Transverse colon (tissue), 4 donors: ENCODE measurements at places on chromosomes 13 and 19.

GRCh38 chr13:84238381-84238780, 356.1 kb upstream of the SLITRK1 start:
- DNase-seq: no peak

- no peak for DNase-seq
Observed at GRCh38 chr13:98749501-98749900, 3.0 kb downstream of the SLC15A1 start.

DNA sequence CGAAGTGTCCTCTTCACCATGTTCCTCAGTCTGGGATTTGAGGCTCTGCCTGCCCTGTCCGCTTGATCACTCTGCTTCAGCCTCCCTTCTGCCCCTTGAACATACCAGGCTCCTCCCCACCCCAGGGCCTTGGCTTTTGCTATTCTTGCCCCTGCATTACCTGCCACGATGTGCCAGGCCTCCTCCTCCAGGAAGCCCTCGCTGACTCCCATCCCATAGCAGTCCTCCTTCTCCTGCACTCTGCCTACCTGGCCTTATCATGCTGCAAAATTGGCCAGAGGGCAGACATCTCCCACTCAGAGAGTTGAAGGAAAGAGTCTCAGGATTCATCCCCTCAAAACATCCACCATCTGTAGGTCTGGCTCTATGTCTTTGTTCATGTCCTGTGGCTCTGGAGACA, 2.2 kb downstream of the YJEFN3 start:
- DNase-seq: no peak

DNA sequence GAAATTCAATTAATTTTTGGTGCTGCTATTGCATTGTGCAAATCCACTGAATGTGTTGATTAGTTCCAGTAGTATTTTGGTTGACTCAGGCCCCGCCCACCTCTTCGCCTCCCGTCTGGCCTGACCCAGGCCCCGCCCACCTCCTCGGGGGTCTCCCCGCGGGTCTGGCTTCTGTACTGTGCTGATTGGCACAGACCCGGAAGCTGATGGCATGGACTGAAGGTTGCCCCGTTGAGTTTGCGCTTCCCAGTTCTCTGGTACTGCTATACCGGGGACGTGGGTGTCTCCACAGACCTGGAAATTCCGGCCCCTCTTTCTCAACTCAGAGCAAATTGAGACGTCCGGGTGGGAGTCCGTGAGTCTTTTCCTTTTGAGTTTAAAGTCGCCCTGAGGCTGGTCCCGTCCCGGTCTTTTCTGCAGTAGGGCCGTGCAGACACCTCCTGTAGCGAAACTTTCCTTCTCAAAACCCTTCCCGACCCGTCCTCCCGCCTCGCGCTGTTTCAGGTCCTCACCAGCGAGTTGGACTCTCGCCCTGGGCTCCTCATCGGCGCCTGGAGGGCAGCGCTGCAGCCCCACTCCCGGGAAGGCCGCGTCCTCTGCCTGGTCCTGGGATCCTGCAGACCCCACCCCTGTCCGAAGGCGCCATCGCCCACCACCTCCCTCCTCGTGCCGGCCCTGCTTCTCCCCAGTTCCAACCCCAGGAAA, 14.8 kb downstream of the ZNF701 start:
- no peak for DNase-seq

DNA sequence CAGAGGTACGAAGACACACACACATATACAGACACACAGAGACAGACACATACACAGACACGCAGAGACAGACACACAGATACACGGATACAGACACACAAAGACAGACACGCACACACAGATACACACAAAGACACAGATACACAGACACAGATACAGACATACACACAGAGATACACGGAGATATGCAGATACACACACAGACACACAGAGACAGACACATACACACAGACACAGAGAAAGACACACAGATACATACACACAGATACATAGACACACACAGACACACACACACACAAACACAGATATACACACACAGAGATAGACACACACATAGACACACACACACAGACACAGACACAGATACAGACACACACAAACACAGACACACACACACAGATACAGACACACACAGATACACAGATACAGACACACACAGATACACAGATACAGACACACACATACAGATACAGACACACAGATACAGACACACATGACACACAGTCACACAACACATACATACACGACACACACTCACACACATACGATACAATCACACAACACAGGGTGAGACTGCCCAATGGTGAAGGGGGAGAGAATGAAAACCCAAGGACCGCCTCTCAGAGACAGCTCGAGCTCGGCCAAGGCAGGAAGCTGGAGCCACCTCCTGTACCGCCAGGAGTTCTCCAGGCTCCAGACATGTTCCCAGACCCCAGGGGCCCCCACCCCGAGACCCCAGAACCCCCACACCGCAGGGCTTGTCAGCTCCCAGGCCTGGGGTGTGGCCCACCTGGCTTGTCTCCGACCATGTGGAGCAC, 8.8 kb upstream of the CCER2 start:
- DNase-seq: no peak

- no peak for DNase-seq
Observed at GRCh38 chr13:47433461-47434005, 536.7 kb upstream of the HTR2A start.

DNA sequence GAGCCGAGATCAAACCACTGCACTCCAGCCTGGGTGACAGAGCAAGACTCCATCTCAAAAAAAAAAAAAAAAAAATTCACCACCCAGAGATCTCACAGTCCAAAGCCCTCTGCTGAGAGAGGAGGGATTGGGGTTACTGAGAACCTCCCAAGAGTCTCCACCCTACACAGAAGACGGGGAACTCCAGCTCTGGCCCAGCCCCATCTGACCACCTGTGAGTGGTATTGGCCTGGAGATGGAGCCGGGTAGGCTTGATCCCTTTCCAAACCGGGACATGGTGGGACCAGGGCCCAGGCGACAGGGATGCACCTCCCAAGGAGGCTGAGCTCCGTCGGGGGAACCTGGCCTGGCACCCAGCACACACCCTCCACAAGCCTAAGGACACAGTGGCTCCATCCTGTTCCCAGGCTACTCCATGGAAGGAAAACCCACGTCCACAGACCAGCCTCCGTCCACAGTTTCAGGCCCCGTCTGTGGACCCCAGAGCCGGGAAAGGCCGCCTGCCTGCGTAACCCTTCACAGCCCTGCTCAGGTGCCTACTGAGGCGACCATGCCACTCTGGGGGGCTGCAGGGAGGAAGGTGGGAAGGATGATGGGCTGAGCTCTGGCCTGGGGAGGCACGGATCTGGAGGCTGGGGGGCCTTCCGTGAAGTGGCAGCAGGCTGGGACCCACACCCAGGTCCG, 1.8 kb downstream of the TMEM259 start:
- no peak for DNase-seq

GRCh38 chr19:1206150-1206863, 729 bp downstream of the STK11 start:
- DNase-seq: no peak

- no peak for DNase-seq
Observed at GRCh38 chr19:31940396-31940795, 405.0 kb upstream of the ZNF507 start.

DNA sequence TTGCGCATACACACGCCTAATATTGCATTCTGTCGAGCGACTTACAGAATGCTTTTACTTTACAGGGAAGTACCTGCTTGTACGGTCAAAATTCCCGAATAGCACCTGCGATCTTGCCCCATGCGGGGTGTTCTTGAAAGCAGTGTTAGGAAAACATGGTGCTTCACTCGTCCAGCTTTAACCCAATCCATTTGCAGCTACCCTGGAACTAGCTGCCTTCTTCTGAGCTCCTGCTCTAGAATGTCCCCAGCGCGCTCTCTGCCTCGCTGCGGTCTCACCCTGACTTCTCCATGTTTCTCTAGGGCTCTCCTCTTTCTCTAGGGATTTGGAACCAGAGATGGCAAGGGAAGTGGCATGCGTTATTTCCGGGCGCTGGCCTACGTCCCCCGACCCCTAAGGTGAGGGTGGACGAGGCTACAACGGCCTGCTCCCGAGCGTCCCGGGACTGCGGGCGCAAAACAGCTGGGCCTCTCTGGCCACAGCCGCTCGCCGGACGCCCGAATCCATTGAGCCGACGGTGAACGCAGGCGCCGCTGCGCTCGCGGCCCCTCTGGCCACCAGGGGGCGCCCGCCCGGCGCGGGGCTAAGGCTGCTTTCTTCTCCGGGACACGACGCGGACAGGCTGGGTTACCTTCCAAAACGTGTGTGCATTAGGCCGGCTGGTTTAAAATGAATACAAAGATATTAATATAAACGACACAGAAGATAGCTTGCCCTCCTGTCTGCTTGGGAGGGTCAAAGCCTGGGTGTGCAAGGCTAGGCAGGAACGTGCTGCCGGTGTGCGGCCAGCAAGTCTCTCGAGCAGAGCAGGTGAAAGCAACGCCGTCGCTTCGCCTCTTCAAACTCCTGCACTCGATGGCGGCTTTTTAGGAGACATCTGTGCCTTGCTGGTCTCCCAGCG, 1.8 kb upstream of the SPRY2 start:
- DNase-seq: peak; percentile 87

GRCh38 chr13:95185311-95185710, 115.9 kb downstream of the ABCC4 start:
- DNase-seq: no peak

GRCh38 chr19:51375504-51376221, 3.2 kb upstream of the NKG7 start:
- no peak for DNase-seq

DNA sequence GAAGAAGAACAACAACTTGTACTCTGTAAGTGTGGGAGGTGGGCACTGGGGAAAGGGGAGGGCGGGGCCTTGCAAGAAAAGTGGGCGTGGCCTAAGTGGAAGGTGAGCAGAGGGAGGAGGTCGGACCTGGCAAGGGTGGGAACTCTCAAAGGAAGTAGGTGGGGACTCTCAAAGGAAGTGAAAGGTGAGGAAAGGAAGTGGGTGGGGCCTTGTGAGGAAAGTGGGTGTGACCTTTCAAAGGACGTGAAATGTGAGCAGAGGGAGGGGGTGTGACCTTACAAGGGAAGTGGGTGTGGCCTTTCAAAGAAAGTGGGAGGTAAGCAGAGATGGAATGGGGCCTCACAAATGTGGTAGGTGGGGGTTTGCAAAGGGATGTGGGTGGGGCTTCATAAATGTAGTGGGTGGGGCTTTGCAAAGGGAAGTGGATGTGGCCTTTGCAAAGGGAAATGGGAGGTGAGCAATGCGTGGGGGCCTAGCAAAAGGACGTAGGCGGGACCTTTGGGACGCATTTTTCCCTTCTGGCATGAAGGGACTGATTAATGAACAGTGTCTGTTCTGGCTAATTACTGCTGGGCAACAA, 25.9 kb downstream of the ACSBG2 start:
- peak; percentile 13 for DNase-seq

GRCh38 chr19:29858621-29859020, 46.8 kb downstream of the CCNE1 start:
- DNase-seq: no peak

DNA sequence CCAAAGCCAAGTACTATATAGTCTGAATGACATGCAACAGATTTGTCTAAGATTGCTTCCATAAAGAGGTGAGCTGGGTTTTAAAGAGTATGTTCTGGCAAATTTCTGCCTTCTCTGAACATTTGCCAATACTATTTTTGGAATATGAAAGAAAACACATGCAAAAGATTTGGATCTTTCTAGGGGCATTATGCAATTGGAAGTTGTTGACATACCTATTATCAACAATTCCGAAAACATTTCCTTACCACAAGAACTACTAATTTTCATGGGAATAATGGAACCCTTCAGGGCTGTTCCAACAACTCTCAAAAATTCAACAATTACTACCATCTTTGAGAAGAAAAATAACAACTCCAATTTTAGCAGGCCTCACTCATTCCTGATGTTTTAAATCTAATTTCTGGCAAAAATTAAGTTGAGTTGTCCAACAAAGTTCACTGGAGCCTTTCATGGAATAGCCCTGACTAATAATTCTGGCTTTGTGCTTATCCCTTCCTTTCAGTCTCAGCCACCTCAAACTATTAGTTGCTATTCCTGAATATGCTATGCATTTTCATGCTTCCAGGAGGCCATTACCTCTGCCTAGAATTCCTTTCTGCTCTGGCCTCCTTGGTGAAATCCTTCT, 250.0 kb downstream of the RGCC start:
- DNase-seq: no peak

DNA sequence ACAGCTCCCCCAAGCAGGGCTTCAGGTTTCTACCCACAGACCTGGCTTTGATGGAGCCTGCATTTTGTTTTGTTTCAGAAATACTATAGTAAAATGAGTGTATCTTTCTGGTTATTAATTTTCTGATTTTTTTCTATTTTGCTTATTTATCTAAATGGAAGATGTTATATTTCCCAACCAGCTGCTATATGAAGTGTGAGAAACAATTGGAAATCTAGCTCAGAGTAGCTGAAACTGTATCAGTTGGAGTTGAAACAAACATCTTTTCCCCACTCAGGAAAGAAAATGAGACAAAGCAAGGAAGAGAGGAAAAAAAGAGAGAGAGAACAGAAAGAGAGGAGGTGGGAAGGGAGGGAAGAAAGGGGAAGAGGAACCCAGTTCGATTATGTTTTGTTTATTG, 358.5 kb upstream of the ZNF507 start:
- no peak for DNase-seq

DNA sequence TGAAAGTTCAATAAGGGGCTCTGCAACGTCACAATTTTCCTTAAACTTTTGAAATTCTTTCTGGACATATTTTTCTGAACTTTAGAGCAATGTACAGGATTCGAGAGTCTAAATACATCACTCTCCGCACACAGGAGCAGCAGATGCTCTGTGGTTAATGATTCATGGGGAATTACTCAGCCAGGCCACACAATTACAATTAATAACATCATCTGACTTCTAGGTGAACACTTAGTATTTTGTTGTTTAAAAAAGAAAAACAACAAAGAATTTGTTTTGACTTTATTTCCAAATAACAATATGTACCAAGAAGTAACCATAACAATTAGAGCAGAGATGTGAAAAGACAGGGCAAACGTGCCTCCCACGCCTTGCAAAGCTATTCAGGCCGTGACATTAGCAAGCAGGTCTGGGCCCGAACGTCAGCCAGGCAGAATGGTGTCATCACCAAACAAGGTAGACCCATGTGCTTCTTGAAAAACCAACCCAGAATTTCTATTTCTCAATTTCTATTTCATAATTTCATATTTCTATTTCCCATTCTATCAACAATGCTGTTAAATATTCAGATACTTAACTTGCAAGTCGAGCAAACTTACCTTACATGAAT, 236.3 kb downstream of the COL4A1 start:
- DNase-seq: no peak

GRCh38 chr19:54888239-54888638, 14.2 kb downstream of the FCAR start:
- DNase-seq: no peak

GRCh38 chr13:50130123-50130946, 115.1 kb downstream of the KCNRG start:
- DNase-seq: peak; percentile 48

- no peak for DNase-seq
Observed at GRCh38 chr13:69619651-69620050, 488.0 kb upstream of the ATXN8OS start.

GRCh38 chr19:41795031-41795461, 1.3 kb upstream of the CEACAM3 start:
- peak; percentile 63 for DNase-seq
